A549 (cell line): ENCODE measurements at places on chromosomes 2 and 18.

DNA sequence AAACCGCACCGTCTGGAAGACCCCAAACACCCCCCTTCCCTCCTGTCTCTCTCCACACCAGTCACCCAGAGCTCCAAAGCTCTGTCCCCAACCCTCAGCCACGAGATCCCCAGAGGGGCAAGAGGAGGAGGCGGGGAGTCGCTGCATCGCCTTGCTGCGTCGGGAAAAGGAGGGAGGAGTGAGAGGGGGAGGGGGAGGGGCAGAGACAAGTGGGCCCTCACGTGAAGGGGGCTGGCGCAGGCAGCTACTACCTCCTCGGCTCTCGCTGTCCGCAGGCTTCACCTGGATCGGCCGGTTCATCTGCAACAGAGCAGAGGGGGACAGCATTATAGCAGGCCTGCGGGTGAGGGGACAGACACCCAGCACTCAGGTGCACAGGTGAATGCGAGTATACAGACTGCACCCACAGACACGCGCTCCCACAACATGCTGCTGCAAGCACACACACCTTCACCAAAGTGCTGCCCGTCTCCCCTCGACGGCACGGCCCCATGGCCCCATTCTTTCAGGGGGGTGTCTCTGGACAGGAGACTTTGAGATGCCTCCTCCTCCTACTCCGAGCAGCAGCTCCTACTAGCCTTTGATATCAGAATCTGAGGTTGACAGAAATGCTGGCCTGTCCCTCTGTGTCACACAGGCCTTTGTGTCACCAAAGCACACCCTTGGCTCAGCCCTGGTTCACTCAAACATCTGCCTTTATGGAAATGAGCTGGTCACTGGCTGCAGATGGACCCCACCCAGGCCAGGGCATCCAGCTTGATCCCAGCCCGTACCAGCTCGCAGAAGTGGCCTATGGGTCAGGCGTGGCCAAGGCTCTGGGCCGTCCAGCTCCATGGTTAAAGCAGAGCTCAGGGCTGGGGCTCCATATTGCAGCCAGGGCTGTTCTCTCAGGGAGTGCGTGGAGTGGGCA, 243.8 kb downstream of the CELF4 start:
- DNase-seq = no peak

GRCh38 chr2:103664690-103665089, 902.9 kb downstream of the TMEM182 start:
- DNase-seq = no peak

- DNase-seq = no peak
Observed at GRCh38 chr2:25304826-25305596, 36.7 kb downstream of the DNMT3A start.

DNA sequence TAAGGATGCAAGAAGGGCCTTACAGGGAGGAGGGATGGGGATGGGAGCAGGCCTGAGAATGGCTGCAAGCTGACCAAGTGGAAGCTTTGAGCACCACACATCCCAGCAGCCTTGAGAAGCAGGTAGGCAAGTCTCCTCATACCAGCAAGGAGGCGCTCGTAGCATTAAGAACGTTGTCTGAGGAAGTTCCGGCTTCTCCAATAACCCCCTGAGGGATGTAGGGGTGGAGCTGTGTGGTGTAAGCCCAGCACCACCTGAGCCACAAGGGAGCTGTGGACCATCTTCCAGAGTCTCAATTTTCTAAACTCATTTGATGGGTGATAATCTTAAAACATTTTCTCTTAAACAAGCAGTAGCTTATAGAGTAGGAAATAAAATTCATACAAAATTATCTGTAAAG, 50.6 kb downstream of the ST3GAL5 start:
- DNase-seq = peak; percentile 36
